Melanocyte of skin (primary cell): ENCODE measurements at places on chromosomes 3 and 15. TPM values are rescaled to one million over a fixed set of nuclear protein-coding genes. Genes with fewer than 3 reads are reported as not detected.

The SRPRB gene
- 37.2 and 61.4 TPM in 2 replicates for total RNA-seq

The SLC38A3 gene
- total RNA-seq = under 0.01 TPM in 1 of 2 replicates, not detected in the other

The CYP1A1 gene
- 1.3 and 2.0 TPM in 2 replicates for total RNA-seq

The AQP9 gene
- 0.34 TPM in 1 of 2 replicates, not detected in the other for total RNA-seq

The SYNPR gene
- 0.15 TPM in 1 of 2 replicates, not detected in the other for total RNA-seq

The BTLA gene
- total RNA-seq = not detected in 2 replicates

The PHLDB2 gene
- total RNA-seq = 73.6 and 86.2 TPM in 2 replicates

The GHSR gene
- total RNA-seq = not detected in 2 replicates
